ENCODE measurements at places on chromosomes 12 and 14. TPM values are rescaled to one million over a fixed set of nuclear protein-coding genes. Genes with fewer than 3 reads are reported as not detected.

DNA sequence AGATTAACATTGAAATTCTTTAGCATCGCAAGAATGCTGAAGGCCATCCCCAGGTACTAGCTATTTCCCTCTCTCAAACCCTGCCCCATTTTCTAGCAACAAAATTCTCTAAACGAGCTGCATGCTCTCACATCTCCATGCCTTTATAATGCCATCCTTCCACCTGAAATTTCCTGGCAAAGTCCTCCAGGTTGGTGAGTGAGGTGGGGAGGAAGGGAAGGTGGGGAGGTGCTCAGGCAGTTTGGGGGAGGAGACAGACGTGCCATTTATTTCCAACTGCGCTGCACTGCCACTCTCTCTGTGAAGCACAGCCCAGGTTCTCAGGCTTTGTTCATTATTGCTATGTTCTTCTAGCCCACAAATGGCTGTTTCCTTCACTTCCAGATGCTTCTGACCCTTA is 208.4 kb downstream of the PAWR start:
- H3K4me3 ChIP-seq = no peak overlapping the region
- no peak for DNase-seq
- no peaks in the 10 kb centered on the region for H3K36me3 ChIP-seq
- H3K4me1 ChIP-seq = no peaks in the 10 kb centered on the region

DNA sequence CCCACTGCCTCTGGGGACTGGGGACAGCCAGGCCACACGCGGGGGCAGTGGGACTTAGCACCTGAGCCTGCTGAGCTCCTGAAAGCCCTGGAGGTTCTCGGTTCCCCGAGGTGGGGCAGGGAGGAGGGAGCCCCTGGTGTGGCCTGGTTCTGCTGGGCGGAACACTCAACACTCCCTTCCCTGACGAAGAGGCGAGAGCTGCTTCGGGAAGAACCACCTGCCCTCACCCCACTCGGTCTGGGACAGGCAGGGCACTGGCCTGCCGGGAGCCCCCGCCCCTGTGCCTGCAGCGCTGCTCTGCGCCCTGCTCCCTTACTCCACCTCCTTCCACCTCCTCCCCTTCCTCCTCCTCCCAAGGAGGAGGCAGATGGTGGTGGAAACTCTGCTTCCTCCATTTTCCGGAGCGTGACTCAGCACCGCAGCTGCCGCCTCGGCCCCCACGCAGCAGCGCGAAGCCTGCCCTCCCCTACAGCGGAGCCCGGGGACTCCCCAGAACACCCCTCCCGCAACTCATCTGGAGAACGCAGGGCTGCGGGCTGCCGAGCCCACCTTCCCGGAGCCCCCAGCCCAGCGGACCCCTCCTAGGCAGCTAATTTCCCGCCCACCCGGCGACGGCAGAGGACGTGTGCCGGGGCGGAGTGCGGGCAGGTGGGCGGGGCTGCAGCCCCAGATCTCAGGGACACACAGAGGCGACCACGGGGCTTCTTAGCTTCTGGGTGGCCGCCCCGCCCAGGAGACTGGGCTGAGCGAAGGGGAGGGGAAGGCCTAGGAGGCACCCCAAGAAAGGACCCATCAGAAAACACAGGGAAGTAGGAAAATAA is 11.7 kb upstream of the INF2 start:
- H3K27ac ChIP-seq = peak overlapping the region; percentile 77
- no peaks in the 10 kb centered on the region for H3K27me3 ChIP-seq
- H3K4me3 ChIP-seq = peak overlapping the region; percentile 79

- H3K4me1 ChIP-seq = no peaks in the 10 kb centered on the region
- H3K36me3 ChIP-seq = no peaks in the 10 kb centered on the region
- no peak overlapping the region for H3K27ac ChIP-seq
- DNase-seq = no peak
- no peaks in the 10 kb centered on the region for H3K27me3 ChIP-seq
These were observed 444.6 kb upstream of the CCDC196 start for GRCh38 chr14:66041582-66041981.

- H3K27ac ChIP-seq = no peak overlapping the region
- DNase-seq = no peak
- no peak overlapping the region for H3K4me3 ChIP-seq
- no peaks in the 10 kb centered on the region for H3K36me3 ChIP-seq
- no peaks in the 10 kb centered on the region for H3K27me3 ChIP-seq
These were observed 408.9 kb downstream of the SOX5 start for GRCh38 chr12:23540572-23540971.

GAS2L3 gene
- polyA plus RNA-seq = not detected

ISM2 gene
- not detected for polyA plus RNA-seq

KCNMB4 gene
- polyA plus RNA-seq = 1.8 TPM

DNA sequence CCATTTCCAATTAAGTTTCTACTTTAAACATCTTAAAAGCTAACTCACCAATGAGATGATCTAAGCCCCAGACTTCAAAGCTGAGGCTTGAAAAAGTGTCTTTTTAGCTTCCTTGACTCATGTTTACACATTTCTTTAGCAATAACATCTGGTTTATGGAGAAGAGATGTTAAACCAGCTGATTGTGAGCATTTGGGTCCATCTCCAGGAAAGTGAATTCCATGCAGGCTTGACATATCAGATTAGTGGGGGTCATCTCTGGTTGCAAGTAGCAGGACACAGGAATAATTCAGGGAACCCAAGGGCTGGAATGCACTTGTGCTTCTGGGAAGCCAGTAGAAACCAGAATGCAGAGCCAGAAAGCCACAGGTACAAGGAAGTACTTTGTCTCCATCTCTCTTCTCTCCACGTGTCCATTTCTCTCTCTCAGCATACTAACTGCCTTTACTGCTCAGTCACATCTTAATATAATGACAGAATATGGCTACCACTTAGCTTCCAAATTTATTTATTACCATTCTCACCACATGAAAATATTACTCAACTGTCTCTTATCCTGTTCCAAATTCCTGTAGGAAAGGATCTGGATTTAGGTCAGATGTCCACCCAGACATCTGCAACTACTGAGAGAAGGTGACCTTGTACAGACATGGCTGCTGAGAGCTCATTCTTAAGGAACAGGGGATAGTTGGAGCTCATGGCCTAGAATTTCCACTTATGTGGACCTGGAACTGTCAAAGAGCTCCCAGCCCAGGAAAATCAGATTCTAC is 104.4 kb downstream of the SCN8A start:
- H3K27ac ChIP-seq = no peak overlapping the region
- H3K4me3 ChIP-seq = no peak overlapping the region
- no peaks in the 10 kb centered on the region for H3K4me1 ChIP-seq
- peaks cover 3% of the 10 kb centered on the region for H3K27me3 ChIP-seq
- no peak for DNase-seq
- no peaks in the 10 kb centered on the region for H3K36me3 ChIP-seq

DNA sequence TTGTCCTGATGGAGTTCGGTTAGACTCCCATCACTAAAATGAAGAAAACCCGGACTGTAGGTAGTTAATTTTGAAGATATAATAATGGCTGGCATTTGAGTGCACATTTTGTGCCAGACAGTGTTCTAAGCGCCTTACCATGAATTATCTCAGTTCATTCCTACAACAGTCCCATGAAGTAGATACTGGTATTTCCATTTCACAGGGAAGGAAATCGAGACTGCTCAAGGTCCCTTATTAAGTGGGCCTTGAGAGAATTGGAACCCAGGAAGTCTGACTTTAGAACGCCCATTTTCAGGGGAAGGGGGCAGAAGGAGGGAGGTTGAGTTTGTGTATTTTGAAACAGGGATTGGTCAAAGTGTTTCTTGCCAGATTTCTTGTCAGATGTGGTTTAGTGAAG is 855 bp downstream of the MNAT1 start:
- peaks cover 42% of the 10 kb centered on the region for H3K4me1 ChIP-seq
- no peaks in the 10 kb centered on the region for H3K27me3 ChIP-seq
- H3K36me3 ChIP-seq = peaks cover 4% of the 10 kb centered on the region
- DNase-seq = no peak
- H3K27ac ChIP-seq = peak overlapping the region; percentile 98
- peak overlapping the region; percentile 99 for H3K4me3 ChIP-seq

CYP46A1 gene
- 0.02 TPM for polyA plus RNA-seq

DNA sequence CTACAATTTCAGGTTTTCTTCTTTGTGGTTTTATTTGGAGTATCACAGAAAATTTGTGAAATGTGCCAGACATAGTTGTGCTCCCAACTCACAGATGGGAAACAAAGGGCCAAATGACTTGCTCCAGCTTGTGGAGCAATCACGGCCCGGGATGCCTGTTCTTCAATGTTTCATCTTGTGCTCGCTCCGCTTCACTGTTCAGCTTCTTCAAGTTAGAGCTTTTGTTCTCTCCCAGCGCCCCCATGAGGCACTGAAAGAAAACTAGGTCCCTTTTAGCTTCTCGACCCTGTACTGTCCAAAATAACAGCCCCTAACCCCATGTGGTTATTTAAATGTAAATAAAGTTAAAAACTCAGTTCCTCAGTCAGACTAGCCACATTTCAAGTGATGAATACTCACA is 187.9 kb upstream of the STXBP6 start:
- no peaks in the 10 kb centered on the region for H3K4me1 ChIP-seq
- no peak overlapping the region for H3K4me3 ChIP-seq
- H3K27me3 ChIP-seq = peaks cover 3% of the 10 kb centered on the region
- DNase-seq = no peak
- no peaks in the 10 kb centered on the region for H3K36me3 ChIP-seq

DNA sequence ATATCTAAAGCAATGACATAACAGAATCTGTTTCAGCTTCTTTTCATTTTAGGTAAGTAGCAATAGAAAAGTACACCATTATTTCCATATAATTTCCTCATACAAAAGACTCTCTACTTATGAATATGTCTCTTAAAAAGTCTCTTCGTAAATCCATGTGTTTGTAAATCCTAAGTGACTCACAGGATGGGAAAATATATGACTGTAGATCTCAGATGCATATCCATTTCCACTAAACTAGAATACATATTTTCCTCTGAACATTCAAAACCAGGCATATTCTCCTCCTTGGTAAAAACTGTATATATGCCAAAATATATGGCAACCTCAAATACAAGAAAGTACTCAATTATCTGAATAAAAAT is 93.6 kb downstream of the TXNDC16 start:
- no peak overlapping the region for H3K4me3 ChIP-seq
- no peak overlapping the region for H3K27ac ChIP-seq
- H3K4me1 ChIP-seq = no peaks in the 10 kb centered on the region
- H3K27me3 ChIP-seq = no peaks in the 10 kb centered on the region
- DNase-seq = no peak
- H3K36me3 ChIP-seq = peaks cover 14% of the 10 kb centered on the region

Data from naive thymus-derived CD8-positive, alpha-beta T cell (primary cell).